AG04449 (cell line): ENCODE measurements at places on chromosomes 12 and 14.
A peak's percentile ranks its signal among the peaks of the same experiment; 100 is the strongest.

GRCh38 chr12:44511289-44511688 is 364.8 kb downstream of the NELL2 start:
- no peak for DNase-seq

DNA sequence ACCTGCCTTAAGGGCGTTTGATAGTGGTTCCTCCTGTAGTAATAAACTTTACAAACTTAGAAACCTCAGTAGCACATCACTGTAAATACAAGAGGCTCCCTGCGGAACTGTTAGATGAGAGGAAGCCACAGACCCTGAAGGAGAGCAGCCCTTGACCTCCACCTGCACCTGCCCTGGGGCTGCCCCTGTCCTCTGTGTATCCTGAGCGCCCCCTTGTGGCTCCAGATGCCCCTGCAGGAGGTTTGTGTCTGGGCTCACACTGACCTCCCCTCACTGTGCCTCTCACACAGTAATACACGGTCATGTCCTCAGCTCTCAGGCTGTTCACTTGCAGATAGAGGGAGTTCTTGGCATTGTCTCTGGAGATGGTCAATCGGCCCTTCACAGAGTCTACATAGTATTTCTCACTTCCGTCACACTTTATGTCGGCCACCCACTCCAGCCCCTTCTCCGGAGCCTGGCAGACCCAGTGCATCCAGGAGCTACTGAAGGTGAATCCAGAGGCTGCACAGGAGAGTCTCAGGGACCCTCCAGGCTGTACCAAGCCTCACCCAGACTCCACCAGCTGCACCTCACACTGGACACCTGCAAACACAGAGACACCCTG is 1059.8 kb downstream of the TMEM121 start:
- DNase-seq, result no peak

GRCh38 chr12:26847431-26847830 is 14.4 kb upstream of the ITPR2 start:
- DNase-seq, result no peak

GRCh38 chr12:79514730-79515529 is 175.8 kb downstream of the PAWR start:
- DNase-seq, result no peak

GRCh38 chr14:63248211-63248610 is 44.0 kb downstream of the RHOJ start:
- DNase-seq, result peak; percentile 17

- no peak for DNase-seq
Observed at GRCh38 chr14:55747186-55747585, 167.2 kb downstream of the KTN1 start.

DNA sequence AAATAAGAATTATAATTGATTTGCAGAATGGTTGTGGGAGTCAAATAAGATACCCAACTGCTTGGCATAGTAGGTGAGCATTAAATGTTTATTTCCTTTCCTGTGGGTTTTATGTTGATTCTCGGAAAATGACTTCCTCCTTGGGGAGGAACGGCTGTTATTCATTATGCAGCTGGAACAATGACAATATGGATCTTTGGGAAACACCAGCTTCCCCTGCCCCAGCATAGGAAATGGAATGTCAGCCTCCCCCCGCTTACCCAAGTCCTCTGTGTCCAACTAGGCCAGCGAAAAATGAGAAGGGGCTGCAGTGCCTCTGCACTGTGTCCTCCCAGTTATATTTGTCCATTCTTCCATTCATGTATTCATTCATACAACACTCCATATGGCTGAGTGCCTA is 11.7 kb upstream of the CCDC177 start:
- DNase-seq, result no peak

- no peak for DNase-seq
Observed at GRCh38 chr14:32656601-32657000, 282.1 kb upstream of the NPAS3 start.
